ENCODE measurements at places on chromosomes 6 and 20. TPM values are rescaled to one million over a fixed set of nuclear protein-coding genes. Genes with fewer than 3 reads are reported as not detected.
A peak's percentile ranks its signal among the peaks of the same experiment; 100 is the strongest.

The TRIM40 gene
- total RNA-seq: not detected

GRCh38 chr20:48404598-48404997, 423.2 kb downstream of the PREX1 start:
- peak; percentile 14 for DNase-seq

DNA sequence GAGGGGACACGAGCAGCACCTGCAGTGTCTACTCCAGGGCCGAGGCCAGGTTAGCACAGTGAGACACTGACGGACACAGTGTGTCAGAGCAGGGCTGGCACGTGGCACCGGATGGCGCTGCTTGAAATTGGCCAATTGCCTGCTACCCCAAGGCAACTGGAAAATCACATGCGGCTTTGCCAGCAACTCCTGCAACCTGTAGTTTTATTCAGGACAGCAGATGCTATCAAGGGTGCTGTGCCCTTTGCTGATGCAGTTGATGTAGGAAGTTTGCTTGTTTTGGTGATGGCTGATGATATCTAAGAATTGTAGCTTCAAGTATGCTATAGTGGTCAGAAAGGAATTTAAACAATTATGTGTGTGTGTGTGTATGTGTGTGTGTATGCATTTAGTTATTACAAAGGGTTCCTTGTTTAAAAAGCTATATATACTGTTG, 25.9 kb downstream of the RIN2 start:
- no peak for DNase-seq

DNA sequence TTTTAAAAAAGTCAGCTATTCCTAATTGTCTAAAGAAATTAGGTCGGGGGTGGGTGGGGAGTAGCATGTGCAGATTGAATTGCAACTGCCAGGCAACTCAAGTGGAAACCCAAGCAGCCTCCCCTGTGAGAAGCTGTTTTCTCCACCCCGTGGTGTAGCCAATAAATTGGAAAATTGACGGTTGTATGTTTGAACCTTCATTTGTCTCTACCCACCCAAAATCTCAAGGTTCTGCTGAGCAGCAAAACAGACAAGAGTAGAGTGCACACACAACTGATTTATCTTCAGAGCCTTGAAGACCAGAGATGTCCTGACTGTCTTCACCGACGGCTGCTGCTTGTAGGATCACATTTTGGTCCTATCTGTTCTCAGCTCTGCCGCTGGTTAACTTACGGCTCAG, 88.5 kb downstream of the DTD1 start:
- DNase-seq: no peak

DNA sequence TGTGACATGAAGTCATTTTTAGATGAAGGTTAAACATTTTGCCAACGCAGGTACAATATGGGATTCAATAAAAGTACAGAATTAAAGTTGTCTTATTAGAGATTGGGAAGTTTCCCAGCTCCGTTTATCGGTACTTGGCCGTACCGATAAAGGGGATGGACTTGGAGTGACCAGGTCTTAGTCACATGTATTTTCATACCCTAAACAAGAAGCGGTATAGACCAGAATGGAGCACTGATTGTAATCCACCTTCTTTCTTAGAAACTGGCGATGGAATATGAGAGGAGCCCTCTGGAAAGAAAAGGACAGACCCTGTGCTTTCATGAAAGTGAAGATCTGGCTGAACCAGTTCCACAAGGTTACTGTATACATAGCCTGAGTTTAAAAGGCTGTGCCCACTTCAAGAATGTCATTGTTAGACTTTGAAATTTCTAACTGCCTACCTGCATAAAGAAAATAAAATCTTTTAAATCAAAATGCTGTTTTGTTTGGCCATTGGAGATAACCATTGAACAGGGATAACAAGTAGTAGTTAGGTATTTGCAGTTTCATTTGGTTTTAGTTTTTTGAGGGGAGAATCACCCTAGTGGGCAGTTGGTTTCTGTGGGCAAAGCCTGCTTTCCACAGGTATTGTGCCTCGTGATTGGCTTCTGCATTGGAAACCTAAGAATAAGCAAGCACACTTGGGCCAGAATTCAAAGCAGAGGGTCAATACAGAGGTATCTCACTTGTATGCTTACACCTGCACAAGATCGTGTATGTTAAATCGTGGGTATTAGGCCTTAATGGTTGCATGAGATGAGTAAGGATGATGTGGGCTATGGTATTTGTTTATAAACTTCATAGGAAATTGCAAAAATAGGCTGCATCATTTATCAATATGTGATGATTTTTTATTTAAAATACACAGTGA, 11.2 kb upstream of the ZNFX1 start:
- DNase-seq: no peak

The PRRT1 gene
- 1.1 TPM for total RNA-seq

- DNase-seq: no peak
These were observed 4.4 kb upstream of the TUBB1 start for GRCh38 chr20:59014680-59015389.

DNA sequence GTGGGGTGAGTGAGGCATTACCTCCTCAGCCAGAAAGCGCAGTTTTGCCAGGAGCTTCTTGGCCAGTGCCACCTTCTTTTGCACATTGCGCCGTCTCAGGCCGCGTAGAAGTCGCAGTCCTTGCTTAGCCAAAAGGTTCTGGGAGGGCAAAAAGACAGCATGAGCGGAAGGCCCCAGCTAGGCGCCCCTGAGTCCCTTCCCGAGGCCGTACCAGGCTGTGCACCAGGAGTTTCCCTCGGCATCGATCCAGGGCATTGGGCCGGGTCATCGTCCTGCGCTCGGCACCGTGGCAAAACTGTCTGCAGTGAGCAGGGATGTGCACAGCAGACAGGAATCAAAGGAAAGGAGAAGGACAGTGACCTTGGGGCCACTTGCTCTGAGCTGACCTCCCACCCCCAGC, 20.2 kb upstream of the SPAG4 start:
- no peak for DNase-seq

- peak; percentile 73 for DNase-seq
These were observed 21.3 kb upstream of the HFE start for GRCh38 chr6:26065952-26066380.

DNA sequence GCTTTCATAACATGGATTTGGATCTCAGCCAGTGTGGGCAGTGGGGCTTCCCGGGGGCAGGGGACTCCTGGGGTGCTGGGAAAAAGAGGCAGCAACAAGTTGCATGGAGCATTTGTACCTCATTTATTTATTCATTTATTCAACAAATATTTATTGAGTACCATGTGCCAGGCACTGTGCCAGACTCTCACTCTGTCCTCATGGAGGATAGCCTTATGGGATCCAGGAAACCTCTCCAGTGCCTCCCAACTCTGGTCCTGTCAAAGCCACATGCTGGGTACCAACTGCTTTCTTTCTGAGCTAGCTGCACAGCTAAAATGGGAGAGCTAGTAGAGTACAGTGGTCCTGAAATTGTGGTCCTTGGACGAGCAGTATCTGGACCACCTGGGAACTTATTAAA, 87.8 kb upstream of the EPB41L1 start:
- DNase-seq: no peak

DNA sequence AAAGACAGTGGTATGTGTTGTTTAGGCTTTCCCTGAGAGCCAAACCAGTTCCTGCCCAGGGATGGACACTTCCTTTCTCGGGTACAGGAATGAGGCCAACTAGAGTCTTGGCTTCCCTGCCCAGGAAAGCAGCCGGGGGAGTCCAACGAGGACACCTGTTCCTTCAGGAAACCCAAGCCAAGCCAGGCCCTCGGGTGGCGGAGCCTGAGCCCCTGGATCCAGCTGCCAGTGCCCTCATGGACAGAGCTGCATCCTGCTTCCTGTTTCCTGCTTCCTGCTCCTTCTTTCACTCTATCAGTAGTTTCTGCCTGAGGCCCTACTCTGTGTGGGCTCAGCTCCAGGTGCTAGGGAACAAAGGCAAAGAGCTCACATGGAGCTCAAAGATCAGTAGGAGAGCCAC, 7.9 kb upstream of the SIRPA start:
- no peak for DNase-seq

The ADTRP gene
- 21.9 TPM for total RNA-seq

DNA sequence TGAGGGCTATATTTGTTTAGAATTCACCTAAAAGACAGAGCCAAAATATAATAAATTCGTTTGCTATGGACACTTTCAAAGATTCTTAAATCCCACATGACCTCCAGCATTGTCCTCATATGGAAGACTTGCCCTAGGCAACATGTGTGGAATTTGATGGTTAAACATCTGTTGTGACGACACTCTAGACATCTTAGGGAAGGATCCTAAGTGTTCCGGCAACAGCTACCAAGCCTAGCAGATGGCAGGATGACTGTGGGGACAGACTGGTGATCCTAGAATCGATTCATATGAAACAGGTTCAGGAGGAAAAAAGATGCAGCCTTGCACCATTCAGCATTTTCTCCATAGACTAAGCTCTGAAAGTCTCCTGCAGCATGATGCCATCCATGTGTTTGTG, 77.6 kb upstream of the BACH2 start:
- DNase-seq: no peak

The BMP7 gene
- total RNA-seq: not detected

GRCh38 chr6:100161782-100162365, 167.9 kb upstream of the MCHR2 start:
- DNase-seq: no peak

- no peak for DNase-seq
These were observed 7.7 kb upstream of the SAMHD1 start for GRCh38 chr20:36959242-36959641.

- no peak for DNase-seq
These were observed 7.8 kb downstream of the OR2A4 start for GRCh38 chr6:131693384-131693783.

DNA sequence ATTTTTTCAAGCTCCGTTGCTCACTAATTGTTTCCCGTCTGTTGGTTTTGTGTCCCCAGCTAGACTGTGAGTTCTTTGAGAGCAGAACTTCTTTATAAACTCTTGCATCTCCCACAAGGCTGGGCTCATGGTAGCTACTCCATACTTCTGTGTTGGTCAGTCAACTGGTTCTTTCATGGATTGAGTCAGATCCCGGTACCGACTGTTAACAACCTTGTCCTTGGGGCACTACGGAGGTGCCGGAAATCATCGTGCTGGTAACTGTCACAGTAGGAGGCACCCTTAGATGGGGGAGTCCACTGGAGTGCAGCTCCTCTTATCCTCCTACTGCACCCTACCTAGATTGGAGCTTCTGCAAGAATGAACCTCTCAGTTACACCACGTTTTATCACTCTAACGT, 8.6 kb upstream of the STX16 start:
- DNase-seq: no peak

GRCh38 chr6:85436939-85437495, 12.9 kb upstream of the NT5E start:
- no peak for DNase-seq

- no peak for DNase-seq
These were observed 58.6 kb downstream of the TMEM242 start for GRCh38 chr6:157264701-157265100.

The BACH2 gene
- total RNA-seq: 60.7 TPM

DNA sequence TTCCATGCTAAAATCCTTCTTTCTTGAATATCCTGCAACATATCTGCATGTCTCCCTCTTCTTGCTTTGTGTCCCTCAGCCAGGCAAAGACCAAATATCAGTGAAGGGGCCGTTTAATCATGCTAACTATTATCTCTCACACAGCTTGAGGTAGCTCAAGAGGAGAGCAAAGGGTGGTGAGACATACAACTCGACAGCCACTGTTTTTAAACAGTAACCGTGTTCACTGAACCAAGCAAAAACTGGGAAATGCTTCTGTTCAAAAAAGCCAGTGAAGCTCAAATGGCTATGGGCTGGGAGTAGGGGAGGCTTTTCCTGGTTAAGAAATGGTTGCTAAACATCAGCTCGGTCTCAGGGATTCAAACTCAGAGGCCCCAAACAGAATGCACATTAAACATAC, 83.4 kb downstream of the MAP7 start:
- DNase-seq: no peak

The EXOC2 gene
- 29.9 TPM for total RNA-seq

DNA sequence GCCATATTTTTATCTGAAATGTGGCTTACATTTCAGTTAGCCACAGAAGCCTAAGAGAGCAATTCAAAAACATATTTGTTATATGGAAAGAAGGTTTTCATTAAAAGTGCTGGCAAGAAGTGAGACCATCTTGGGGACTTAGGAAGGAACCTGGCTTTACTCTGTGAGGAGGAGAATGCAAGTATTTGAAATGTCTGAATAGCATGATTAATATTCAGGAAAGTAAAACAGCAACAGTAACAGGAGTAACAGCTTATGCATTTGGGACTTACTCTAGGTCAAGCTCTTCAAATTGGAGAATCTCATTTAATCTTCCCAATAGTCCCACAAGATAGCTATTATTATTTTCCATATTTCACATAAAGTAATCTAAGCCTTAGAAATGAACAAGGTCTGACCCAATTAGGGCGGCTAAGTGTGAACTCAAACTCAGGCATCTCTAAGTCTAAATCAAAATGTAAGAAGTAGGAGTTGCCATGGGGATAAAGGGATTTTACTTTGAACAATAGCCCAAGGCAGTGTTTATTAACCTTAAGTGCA, 816.5 kb downstream of the BCKDHB start:
- no peak for DNase-seq

DNA sequence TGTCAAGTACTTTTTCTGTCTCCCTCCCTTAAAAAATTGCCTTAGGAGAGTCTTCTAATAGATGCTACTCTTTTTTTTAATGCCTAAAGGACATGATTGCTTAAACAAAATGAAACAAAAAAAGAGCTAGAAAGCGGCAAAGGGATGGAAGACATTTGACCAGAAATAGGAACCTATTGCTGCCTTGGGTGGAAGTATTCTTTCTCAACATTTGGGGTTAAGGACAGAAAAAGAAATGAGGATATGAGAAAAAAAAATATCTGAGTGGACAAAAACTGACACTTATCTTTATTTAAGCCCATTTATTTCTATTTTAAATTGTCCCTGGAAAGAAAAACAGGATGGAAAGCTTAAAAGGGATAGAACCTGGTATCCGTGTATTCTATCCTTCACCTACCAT, 664.9 kb upstream of the CITED2 start:
- DNase-seq: no peak

The ERVFRD-1 gene
- not detected for total RNA-seq

The MATN4 gene
- total RNA-seq: 1.2 TPM

DNA sequence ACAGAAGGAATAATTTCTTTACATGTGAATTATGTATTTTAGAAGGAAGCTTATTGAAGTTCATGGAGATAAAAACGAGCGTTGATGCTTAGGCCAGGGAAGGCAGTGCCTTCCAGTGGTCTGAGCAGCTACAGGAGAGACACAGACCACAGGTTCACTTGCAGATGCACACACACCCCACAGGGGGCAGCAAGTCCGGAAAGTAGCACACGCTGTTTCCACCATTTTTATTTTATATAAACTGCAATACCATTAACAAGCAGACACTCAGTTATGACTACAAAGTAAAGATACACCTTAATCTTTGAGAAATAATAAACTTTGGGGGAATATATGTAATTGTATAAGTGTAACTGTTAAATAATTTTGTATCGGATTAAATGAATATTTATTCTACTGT, 13.5 kb upstream of the DACT2 start:
- no peak for DNase-seq

DNA sequence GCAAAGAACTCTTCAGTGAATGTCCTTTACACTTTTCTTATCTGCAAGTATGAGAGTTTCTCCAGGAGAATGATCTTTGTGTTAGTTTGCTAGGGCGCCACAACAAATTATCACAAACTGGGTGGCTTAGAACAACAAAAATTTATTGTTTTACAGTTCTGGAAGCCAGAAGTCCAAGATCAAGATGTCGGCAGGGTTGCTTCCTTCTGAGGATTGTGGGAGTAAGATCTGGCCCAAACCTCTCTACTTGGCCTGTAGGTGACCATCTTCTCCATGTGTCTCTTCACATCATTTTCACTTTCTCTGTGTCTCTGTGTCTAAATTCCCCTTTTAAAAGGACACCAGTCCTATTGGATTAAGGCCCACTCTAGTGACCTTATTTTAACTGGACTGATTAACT, 103.0 kb downstream of the ADTRP start:
- DNase-seq: no peak

GRCh38 chr6:39834866-39835265, 42.7 kb downstream of the DAAM2 start:
- no peak for DNase-seq

Data from activated CD8-positive, alpha-beta T cell treated with anti-CD3 and anti-CD28 coated beads for 36 hours (primary cell).